Mammary epithelial cell (primary cell): ENCODE measurements at places on chromosomes 4 and X. TPM values are rescaled to one million over a fixed set of nuclear protein-coding genes. Genes with fewer than 3 reads are reported as not detected.

- DNase-seq, result no peak
Measured at GRCh38 chr4:69640289-69640688, 847 bp upstream of the UGT2A2 start.

GRCh38 chrX:148534291-148534690, 33.9 kb downstream of the AFF2 start:
- no peak for DNase-seq

PAGE2B gene
- not detected in 2 replicates for total RNA-seq

DNA sequence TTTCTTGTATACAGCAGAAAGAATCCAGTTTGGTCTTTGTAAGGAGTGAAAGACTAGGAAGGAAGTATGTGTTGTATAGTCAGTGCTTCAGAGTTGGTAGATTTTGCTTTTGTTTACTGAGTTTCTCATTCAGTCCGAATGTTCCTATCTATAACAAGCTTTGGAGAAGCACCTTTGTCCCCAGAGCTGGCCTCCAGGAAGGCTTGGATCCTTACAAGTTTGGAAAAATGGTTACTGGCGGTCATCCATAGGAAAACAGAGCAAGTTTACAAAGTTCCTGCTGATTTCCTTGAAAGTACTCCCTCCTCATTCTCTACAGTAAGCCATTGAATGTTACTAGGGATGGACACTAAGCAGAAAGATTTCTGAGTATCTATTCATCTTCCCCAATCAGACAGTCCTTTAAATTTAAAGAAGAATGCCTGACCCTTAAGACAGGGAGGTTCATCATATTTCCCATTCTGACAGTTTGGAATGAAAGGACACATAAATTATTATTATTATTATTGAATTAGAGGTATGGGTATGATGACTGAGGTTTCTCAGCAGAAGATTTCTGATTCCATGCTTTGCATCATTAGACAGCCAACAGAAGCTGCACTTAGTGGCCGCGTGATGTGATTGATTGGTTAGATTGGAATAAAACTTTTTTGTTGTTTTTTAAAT, 35.8 kb downstream of the FAT4 start:
- DNase-seq, result no peak

DNA sequence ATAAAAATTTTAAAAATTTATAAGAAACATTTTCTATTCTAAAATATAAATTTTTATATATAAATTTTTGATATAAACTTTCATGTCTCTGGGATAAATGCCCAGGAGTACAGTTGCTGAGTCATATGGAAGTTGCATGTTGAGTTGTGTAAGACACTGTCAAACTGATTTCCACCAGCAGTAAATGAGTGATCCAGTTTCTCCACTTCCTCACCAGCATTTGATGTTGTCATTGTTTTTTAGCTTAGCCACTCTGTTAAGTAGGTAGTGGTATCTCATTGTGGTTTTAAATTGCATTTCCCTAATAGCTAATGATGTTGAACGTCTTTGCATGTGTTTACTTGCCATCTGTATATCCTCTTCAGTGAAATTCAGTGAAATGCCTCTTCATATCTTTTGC, 66.5 kb downstream of the MAMLD1 start:
- DNase-seq, result peak; percentile 78

- no peak for DNase-seq
Measured at GRCh38 chrX:4253092-4253491, 539.6 kb upstream of the PRKX start.

ANXA3 gene
- 325 and 511 TPM in 2 replicates for total RNA-seq
